ENCODE measurements at places on chromosomes 11 and 22.

DNA sequence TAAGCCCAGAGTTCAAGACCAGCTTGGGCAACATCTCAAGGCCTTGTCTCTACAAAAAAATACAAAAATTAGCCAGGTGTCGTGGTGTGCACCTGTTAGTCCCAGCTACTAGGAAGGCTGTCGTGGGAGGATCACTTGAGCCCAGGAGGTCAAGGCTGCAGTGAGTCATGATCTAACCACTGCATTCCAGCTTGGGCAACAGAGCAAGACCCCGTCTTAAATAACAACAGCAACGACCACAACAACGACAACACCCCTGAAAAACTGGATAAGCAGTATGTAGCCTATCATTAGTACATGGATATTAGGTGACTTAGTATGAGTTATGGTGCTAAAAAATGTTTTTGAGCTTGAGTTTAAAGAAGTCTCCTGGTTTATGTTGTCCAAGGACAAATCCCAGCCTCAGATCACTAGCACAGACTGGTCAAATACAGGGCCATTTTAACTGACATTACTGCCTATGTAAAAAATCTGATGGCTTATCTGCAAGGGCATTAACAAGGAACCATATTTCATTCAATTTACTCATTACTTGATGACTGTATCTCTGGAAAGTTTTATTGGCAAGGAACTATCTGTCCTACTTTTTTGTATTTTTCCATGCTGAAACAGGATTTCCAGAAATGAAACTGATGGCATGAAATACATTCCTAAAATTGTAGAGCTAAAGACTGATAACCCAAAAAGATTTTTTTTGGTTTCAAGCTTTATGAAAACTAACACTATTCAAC is 23.4 kb downstream of the C2CD3 start:
- DNase-seq: no peak

DNA sequence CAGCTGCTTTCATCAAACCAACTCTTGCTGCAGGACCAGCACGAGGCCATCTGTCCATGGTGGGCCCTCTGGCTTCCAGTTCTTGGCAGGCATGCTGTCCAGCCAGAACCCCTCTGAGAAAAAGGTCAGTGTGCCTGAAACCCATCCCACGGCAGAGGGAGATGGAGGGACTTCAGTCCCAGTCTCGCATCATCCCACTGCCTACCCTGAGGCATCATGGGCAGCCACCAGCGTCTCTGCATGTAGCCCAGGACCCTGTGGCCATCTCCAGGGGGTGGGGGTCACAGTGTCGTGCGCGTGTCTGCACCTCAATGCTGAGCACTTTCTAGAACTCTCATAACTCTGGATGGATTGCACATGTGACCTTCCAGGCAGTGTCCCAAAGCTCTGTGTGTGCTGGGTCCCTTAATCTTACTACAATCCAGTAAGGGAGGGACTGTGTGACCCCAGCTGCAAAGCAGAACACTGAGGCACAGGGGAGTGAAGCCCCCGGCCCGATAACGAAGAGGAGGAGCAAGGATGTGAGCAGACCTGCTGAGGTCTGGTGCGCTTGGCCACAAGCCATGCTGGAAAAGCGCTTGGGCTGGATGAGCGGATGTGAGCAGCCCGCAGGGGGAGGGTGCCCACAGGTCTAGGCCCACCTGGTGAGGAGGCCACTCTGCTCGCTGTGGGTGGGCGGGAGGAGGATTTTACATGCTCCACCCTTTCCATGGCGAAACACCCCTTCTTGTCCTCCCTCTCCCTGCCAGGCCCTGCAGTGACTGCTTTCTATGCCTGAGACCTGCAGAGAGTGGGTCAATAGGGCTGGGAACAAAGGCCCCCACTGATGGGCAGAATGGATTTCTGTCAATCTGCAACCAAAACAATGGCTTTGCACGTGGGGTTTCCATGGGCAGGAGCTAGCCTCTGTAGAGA is 1401.0 kb downstream of the BRD1 start:
- DNase-seq: no peak

DNA sequence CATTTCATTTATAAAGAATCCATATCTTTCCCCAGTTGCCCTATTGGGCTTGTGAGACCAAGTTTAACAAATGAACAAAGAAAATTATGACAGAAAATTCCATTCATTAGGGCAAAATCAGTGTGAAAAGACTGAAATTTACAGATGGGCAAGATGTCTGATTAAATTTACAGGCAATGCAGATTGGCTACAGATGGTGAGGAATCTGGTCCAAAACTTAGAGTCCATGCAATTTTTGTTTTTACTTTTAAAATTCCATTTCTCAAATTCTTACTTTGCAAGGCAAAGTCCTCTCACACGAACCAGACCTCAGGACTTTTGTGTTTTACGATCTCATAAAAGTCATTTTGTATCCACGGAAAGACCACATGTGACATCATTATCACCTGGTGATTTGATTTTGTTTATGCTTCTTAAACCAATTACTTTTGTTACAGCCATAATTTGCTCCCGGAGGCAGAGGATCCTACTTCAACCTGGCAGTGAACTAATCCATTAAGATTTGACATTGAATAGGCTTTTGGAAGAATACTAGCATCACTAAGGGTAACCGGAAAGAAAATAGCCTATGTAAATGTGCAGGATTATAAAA is 843.7 kb upstream of the CHORDC1 start:
- no peak for DNase-seq

DNA sequence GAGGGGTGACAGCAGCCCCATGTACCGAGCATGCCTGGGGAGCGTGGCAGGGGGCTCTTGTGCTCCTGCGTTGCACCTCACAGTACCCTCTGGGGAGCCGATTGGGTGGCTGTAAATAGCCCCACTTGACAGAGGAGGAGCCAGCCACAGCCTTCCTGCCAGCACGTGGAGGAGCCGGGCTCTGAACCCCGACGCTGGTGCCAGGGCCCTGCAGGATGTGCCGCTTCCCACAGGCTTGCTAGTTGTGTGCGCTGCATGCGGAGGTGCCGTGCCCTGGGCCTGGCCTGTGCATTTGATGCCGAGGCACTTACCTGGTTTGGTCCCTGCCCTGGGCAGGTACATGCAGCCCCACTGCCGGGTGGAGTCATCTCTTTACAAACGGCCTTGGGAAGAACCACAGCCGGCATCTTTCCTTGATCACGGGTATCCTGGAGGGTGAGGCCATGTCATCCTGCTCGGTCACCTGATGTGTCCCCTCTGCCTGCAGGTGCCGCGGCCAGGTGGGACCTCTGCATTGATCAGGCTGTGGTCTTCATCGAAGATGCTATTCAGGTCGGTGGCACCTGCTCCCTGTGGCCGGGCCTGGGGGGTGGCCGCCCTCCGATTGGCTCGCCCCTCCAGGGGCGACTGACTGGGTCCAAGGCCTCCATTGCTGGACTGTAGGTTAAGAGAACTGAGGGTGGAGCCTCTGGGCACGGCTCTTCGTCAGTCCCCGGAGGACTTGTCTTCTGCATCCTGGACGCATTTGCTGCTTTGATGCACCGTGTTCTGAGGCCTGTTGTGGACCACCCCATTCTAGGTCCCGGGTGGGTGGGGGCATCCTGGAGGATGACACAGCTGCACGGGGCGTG is 5.0 kb downstream of the TPCN2 start:
- DNase-seq: no peak

GRCh38 chr11:35412285-35412684 is 7.1 kb downstream of the SLC1A2 start:
- no peak for DNase-seq

DNA sequence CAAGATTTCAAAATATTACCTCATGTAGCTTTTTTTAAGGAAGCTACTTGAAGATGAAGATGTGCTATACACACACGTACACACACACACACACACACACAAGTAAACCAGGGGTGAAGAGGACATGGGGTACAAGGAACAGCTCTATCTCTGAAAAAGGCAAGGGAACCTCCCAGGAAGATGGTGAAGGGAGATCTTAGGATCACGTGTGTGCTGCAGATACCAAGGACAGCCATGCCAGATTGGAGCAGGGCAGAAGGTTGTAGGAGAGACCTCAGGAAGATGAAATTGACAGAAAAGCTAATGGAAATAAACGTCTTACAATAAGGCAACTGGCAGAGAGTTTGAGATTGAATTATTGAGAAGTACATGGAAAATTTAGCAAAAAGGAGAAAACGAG is 19.7 kb downstream of the RAB39A start:
- no peak for DNase-seq

DNA sequence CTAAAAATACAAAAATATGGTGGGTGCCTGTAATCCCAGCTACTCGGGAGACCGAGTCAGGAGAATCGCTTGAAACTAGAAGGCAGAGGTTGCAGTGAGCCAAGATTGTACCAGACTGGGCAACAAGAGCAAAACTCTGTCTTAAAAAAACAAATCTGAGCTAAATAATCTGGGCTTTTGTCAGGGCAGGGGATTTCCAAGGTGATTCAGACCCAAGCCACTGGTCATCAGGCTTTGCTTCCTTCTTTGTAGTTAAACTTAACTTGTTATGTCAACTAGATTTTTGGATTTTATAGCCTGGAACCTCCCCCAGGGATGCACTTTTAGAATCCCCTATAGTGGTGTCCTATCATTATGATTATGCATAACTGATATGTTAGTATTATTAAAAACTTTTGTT is 27.0 kb upstream of the SLC22A8 start:
- DNase-seq: no peak

GRCh38 chr22:38874529-38875222 is 2.7 kb upstream of the CBX6 start:
- DNase-seq: no peak

DNA sequence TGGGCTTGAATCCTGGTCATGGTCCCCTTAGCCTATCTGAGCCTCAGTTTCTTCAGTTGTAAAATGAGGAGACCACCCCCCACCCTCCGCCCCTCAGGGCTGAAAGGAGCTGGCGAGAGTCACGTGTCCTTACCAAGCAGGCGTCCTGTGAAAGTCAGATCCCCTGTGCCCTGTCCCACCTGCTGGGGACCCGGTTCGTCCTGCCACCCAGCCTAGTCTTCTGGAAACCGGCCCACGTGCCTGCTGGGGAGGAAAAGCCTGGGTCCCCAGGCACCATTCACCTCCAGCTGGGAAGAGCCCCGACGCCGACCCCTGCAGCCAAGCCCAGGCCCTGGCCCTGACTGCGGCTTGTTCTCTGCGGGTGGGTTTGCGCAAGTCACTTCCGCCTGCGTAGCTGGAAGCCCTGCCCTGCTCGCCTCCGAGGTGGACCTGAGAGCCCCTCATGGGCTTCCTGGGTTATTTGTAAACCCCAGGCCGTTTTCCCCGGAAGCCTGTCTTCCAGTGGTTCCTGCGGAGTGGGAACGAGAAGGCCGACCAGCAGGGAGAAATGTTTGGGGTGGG is 679 bp upstream of the SSH3 start:
- DNase-seq: no peak

- DNase-seq: no peak
Observed at GRCh38 chr11:19105011-19105410, 12.0 kb upstream of the ZDHHC13 start.

DNA sequence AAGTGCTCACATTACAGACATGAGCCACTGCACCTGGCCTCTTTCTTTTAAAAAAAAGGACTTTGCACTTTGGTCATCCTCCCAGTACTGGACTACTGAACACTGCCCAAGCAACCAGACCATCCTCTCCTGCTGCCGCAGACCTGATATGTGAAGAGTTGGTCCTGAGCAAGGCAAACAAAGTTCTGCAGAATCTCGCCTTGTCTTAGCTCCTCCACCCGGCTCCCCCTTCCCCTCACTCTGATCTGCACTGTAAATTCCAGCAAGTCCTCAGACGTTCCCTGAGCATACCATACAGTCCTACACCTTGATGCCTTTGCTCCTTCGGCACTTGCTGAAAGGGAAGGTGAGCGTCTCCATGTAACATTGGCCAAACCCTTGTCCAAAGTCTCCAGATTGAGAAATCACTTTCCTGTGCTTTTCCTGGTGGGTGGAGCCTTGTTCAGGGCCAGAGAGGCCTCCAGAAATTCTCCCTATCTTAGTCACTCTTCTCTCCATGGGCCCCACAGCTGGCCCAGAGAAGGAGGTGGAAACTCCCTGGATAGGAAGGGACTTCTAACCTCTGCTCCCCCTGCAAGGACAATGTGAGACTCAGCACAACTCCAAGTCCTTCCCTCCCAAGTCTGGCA is 47.0 kb upstream of the TIMP3 start:
- DNase-seq: no peak

Measured in GM12892 (cell line).